ENCODE measurements at places on chromosomes 16 and 17.

DNA sequence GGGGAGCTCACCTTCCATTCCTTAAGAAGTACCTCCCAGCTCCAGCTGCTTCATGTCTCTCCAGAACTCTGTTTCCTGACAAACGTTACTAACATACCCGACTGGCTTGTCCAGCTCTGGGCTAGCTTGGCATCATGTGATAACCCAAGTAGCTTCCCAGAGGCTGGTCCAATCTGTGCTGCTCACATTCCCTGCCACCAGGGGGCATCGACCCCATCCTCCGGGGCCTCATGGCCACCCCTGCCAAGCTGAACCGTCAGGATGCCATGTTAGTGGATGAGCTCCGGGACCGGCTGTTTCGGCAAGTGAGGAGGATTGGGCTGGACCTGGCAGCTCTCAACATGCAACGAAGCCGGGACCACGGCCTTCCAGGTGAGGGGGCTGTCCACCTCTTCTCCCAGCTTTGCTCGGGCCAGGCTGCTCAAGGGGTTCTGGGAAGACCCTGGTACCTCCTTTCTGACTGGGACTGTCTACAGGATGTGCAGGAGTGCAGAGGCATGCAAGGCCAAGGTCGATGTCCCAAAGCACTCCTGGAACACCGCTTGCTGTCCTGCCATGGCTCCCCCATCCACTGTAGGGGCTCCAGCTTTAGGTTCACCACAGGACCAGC, 7.6 kb downstream of the EPX start:
- DNase-seq: peak; percentile 59

- no peak for DNase-seq
Measured at GRCh38 chr16:50460538-50461399, 87.4 kb upstream of the NKD1 start.

- DNase-seq: no peak
Measured at GRCh38 chr17:73135766-73136165, 29.0 kb upstream of the SSTR2 start.

- no peak for DNase-seq
Measured at GRCh38 chr16:88077328-88078108, 126.3 kb downstream of the BANP start.

- peak; percentile 79 for DNase-seq
Measured at GRCh38 chr17:29567554-29568330, 759 bp upstream of the TP53I13 start.

DNA sequence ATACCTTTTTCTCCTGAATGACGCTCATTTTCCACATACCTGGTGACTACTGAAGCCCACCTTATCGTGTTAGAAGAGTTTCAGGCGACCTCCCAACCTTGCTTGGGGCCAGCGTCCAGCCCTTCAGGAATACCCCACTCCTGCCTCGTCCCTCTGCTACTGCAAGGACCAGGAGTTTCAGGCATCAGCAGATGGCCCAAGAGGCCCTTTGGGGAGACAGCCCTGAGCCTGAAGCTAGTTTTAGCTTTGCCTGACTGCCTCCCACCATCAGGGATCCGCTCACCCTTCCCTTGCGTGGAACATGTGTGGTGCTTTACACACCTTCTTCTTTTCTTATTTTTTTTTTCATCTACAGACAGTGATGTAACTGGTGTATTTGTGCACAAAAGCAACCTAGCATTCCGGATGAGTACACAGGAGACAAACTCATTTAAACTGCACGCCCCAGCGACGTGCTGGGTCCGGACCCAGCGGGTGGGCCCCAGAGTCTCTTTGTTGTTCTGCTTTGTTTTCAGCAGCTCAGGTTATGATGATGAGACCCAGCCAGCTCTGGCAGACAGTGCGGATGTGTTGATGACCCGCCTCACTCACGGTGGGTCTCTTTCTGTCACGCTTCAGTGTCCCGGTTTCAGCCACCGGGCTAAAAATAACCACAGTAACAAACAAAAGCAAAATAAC, 242.4 kb downstream of the C16orf95 start:
- peak; percentile 22 for DNase-seq

DNA sequence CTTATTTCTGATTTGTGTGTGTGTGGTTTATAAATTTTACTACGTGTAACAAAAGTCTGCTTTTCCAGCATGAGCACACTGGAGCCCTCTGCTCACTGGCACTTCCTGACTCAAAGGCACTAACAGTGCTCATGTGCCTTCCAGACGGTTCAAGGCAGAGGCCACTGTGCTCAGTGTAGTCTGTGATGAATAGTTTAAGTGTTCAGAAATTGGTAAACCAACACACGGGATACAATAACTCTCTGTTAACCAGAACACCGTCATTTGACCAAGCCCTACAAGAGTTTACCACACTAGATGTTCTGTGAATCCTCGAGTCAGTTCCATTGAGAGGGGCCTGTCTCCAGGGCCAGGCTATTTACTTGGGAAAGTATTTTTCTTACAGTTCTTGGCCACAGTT, 191.9 kb downstream of the MRTFB start:
- no peak for DNase-seq

DNA sequence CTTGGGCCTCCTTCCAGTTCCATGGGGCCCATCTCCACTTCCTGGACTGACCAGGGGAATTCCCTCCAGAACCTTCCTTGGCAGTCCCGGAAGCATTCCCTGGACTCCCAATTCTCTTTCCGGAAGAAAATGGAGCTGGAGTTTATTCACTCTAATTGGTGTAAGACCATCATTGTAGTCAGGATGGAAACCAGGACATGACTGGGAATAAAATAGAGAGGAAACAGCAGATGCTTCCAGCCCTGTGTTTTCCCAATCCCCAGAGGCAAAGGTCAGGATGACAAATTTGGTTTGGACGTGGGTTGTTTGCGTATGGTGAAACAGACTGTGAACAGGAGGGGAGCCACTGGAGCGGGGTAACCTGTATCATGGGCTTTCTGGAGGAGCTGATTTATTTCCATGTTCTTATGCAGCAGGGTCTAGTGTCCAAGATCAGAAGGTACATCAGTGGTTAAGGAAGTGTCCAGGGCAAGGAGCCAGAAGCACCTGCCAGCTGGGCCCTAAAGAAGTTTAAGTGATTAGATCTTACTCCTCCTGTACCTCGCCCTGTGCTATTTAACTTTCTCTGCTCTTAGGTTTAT, 8.5 kb upstream of the LONP2 start:
- no peak for DNase-seq

- DNase-seq: no peak
Measured at GRCh38 chr17:29590411-29591145, 1.1 kb upstream of the GIT1 start.

GRCh38 chr17:50505591-50506130, 2.6 kb upstream of the MYCBPAP start:
- DNase-seq: no peak

- no peak for DNase-seq
Measured at GRCh38 chr16:65414284-65414984, 292.6 kb upstream of the CDH11 start.

DNA sequence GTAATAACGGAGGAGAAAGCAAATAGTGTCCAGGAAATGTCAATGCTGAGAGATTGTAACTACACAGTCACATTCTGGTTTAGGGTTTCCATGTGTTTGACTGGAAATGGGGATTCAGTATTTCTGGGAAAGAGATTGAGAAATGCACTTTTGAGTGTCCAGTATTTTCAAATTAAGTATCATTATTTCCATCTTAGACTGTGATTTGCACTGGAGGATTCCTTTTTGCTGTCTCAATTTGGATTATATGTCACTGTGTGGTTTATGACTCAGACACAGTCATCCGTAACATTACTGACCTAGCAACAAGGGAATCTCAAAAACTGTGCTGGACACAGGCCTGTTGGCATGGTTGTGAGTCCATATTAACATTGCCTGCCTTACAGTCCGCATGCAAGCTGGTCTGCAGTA, 681.4 kb downstream of the CDH11 start:
- no peak for DNase-seq

GRCh38 chr17:5662409-5663085, 78.2 kb upstream of the NLRP1 start:
- DNase-seq: no peak
